NCI-H2029 (cell line): ENCODE measurements at places on chromosomes 12 and 14.

- DNase-seq = no peak
Observed at GRCh38 chr12:80593766-80594165, 113.7 kb upstream of the MYF6 start.

DNA sequence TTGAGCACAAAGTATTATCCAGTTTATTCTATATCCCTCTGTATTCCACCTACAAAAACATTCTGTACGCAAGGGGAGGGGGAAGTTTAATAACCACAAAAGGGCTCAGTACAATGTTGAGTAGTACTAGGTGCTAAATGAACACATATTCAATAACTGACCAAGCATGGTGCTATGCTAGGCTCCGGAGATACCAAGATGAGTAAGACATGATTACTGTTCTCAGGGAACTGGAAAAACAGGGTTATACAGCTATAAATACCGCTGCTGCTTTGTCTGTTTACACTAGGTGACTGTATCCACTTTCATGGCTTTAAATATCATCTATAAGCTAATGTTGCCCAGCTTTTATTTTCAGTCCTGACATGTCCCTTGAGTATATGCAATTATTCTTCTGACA lies 135.8 kb downstream of the INSM2 start:
- peak; percentile 99 for DNase-seq

GRCh38 chr12:5921966-5922899 lies 22.8 kb downstream of the ANO2 start:
- DNase-seq = no peak

DNA sequence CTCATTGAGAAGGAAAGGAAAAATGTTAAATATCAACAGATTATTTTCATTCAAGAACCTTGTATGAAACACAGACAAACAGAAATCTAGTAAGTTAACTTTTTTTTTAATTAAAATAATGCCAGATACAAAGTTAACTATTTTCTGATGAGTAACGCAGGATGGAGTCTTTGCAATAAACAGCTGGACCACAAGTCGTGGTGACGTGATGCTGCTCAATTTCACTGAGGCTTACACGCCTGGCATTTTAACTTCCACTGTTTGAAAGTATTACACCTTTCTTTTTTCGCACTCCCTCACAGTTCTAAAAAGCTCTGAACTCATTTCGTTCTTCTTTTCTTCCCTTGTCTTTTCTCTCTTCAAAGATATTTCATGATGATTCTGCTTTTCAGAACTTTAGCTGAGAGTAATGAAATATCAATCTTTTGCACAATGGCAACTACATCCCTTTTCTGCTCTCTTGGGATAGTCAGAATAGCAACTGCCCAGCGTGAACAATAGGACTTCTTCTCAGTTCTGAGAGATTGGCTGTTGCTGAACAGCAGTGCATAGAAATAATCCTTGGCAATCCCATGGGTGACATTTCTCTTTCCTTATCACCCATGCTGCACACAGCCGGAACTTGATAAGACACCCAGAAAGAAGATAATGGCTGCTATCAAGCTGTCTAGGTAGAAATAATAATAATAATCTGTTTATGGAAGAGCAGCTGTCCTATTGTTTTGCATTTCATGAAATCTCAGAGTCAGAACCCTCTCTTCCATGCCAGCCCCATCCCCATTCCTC lies 160.5 kb downstream of the BTG1 start:
- DNase-seq = no peak

GRCh38 chr14:49460662-49461061 lies 125.5 kb downstream of the RPS29 start:
- DNase-seq = no peak

DNA sequence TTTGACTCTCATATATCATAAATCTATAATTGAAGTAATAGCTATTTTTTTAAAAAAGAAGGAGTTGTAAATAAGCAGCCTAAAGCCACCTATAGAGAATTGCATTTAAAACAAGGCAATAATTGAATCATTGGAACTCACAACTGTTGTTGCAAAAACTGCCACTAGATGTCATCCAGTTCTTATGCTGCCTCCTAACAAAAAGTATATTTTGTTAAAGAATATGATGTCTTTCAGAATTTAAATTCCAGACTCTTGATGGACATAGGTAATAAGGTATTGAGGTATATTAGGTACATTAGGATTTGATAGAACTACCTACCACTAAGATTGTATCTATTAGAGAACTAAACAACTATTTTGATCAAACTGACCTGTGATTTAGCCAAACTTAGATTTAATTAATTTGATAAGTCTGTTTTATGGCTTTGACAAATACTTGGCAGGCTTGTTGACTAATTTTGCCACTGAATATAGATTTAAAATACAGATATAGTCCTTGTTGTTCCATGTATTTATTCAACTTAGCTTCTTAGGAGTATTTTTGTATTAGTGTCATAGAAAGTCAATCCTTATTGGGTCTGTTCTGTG lies 401.4 kb downstream of the RPL10L start:
- DNase-seq = no peak

DNA sequence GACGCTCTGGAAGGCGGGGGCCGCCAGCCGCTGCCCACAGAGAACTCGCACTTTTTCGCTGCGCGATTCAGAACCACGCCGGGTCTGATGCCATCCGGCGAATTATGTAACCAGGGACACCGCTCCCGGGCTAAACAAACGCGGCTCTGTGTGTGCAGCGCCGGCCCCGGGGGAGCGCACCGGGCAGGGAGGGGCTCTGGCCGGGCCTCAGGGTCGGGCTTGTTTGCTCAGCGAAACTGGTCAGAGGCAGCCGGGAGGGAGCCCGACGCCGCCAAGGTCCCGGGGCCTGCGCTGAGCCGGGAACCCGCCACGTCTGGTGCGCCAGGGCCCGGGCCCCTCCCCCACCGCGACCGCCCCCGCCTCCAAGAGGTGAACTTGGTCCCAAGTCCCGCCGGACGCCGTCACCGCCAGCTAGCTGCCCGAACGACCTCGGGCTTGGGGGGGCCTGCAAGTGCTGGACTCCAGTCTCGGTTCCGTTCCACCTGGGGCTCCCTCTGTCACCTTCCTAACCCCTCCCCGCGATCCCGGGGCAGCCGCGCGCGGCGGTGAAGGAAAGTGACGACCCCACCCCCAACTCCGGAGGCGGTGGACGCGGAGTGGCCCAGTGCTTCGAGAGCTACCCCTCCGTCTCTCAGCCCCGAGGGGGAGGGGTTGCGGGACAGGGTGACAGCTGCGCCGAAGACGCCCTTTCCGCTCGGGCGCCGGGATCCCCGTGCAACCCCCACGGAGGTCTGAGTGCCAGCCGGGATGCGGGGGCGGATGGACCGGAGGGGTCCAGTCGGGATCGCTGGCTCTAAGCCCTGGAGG lies 848 bp downstream of the CTDSP2 start:
- DNase-seq = peak; percentile 44

- peak; percentile 39 for DNase-seq
Observed at GRCh38 chr14:51079489-51079888, 15.4 kb downstream of the TRIM9 start.

DNA sequence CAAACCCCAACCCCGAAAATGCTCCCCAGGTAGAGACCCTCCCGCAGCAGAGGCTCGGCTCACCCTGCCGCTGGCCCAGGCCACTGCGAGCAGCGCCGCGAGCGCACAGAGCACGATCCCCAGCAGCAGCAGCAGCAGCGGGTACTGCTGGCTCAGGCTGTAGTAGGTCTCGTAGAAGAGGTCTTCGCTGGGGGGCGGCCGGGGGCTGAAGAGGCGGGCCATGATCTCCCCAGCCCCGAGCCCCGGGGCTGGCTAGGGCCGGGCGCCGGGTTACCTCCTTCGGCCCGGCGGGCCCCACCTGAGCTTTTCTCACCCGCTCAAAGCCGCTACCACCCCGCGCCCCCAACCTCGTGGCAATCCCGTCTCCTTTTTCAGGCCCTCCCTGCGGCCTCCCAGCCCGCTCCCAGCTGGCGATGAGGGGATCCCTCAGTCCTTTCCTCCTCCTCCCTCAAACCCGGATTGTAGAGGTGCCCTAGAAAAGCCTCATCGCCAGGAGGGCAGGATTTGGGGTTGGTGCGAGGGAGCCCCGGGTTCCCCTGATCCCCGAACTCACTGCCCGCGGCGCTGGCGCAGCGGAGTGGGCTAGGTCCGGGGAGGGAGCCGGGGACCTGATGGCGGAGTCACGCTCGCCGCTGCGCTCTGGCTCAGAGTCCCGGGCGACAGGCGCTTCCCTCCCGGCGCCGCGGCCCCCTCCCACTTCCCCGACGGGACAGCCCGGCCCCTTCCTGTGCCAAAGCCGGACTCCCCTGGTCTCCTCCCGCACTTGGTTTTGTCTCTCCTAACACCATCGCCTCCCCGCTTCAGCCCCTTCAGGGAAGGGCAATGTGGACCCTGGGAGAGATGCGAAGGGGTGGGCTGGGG lies at the start of gene ADCY4:
ADCY4 (minus strand) TSS at position 641 of the 861 bp plus-strand sequence; CDS start at position 222, 419 bp downstream.
- DNase-seq = no peak

GRCh38 chr12:65584016-65584415 lies 240.3 kb upstream of the HMGA2 start:
- DNase-seq = no peak

- DNase-seq = peak; percentile 30
Observed at GRCh38 chr12:16599081-16599480, 6.9 kb downstream of the LMO3 start.

DNA sequence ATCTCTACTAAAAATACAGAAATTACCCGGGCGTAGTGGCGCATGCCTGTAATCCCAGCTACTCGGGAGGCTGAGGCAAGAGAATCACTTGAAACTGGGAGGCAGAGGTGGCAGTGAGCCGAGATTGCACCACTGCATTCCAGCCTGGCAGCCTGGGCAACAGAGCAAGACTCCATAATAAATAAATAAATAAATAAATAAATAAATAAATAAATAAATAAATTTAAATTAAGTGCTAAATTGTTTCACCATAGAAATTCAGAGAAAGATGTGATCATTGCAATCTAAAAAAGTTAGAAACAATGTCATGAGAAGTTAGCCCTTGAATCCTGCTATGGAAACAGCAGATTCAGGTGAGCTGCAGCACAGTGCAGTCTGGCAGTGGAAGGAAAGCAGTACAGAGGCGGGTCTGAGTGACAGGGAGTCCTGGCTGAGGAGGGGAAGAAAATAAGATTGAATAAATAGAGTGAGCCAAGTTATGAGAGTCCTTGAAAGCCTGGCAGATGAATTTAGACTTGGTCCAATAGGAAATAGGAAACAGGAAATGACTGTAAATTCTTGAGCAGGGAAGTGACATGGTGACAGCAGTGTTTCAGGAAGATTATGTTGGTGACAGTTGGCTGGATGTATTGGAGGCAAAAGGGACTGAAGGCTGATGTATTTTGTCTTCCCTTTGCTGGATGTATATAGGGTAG lies 241.5 kb downstream of the GXYLT1 start:
- no peak for DNase-seq

- no peak for DNase-seq
Observed at GRCh38 chr14:64369201-64369600, 19.0 kb upstream of the MTHFD1 start.

DNA sequence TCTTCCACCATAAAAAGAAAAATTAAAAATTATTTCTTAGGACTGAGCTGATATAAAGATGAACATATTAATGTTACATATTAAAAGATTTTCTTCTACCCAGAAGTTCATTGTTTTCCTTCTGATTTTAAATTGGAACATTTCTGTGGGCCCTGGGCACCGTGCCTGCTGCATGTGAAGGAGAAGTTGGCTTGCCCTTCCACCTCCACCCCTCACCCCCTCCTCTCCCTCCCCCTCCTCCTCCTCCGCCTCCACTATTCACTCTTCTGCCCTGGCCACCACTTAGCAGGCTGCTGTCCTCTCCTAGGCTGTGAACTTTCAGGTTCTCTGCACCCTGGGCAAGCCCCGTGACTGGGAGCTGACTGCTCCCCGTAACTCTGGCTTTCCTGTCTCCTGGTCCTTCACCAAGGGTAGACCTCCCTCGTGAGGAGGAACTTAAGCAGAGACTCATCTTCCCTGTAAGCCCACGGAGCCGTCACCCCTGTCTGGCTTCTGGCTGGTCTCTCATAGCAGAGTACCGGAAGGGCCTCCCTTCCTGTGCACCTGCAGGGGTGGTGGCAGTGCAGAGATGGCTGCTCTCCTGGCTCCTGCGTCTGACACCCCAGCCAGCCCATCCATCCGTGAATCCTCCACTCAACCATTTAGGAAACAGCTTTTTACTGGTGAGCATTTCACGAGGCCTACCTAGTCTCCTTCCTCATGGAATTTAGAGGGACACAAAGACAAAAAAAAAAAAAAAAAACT lies 12.8 kb downstream of the TUNAR start:
- peak; percentile 60 for DNase-seq

DNA sequence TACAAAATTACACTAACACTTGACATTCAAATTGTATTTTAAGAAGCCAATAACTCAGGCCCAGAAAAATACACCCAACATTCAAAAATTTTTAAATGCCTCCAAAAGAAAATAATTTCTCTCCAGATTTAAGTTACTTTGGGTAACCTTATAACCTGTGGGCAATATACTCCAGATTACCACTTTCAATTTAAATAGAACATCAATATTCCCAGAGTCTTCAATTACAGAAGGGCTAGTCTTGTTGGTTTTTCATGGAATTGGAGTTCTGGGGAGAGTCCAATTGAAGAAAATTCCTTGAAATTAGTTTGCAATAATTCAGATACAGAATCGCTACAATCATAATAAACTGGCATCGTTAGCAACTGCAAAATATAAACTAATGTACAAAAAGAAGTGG lies 2.0 kb downstream of the PPP4R3A start:
- DNase-seq = no peak

DNA sequence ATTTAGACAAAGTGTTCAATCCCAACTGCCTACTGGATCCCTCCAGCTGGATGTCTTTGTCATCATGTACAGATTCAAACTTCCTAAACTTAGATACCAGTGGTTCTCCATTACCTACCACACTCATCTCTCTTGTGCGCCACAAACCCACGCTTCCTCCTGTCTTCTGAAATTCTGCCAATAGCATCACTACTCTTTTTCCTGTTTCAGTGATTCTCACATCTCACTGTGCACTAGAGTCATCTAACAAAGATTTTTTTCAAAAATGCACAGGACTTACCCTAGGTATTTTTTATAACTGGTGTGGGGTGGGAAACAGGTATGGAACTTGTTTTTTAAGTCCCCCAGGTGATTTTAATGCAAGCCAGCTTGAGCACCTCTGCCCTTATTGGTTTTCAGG lies 5.9 kb downstream of the PSMB5 start:
- DNase-seq = no peak

- no peak for DNase-seq
Observed at GRCh38 chr12:1851151-1851701, 30.9 kb downstream of the LRTM2 start.

DNA sequence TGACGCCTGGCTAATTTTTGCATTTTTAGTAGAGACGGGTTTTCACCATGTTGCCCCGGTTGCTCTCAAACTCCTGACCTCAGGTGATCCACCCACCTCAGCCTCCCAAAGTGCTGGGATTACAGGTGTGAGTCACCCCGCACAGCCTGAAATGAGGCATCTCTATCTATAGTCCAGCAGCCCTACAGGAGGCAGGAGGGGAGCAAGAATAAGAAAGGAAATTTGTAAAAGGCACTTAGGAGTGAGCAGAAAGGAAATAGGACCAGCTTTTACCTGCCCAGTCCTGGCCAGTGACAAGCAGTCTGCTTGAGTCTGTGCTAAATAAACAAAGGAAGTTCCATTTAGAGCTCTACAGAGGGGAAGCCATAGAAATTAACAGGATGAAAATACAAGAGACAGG lies 15.0 kb upstream of the PSMA6 start:
- DNase-seq = peak; percentile 100
